Activated naive CD8-positive, alpha-beta T cell treated with anti-CD3 and anti-CD28 coated beads, Interleukin-2, amount 10 ng/mL, durations not matched to agents 7 days and 5 days (primary cell): ENCODE measurements at places on chromosomes 2 and 18.

GRCh38 chr2:222837643-222838056, 23.2 kb upstream of the ACSL3 start:
- DNase-seq, result no peak

GRCh38 chr2:237452861-237453260, 34.2 kb upstream of the MLPH start:
- DNase-seq, result no peak

GRCh38 chr18:31509571-31509970, 11.6 kb downstream of the DSG2 start:
- DNase-seq, result no peak

GRCh38 chr2:58667137-58667774, 426.1 kb upstream of the FANCL start:
- DNase-seq, result no peak

- DNase-seq, result no peak
Measured at GRCh38 chr18:3450799-3451182, 819 bp downstream of the TGIF1 start.

- no peak for DNase-seq
Measured at GRCh38 chr2:9690252-9690651, 59.5 kb upstream of the YWHAQ start.

DNA sequence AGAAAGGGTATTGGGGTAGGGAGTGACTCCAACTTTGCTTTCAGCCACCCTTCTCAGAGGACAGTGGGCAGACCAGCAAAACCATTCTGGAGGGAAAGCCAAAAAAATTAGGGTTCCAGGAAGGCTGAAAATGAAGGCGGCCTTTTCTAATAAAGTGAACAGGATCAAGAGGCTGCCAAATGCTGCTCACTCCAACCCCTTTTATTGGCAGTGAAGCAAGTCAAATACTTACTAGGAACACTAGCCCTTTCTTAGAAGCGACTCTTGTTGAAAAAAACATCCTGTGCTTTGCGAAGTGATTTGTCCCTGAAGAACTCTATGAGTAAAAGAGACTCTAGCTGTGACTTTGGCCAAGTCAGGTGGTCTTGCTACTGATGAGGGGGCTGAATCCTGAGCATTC, 83.6 kb upstream of the CYP1B1 start:
- no peak for DNase-seq
